NK-92 treated with Interleukin-12 subunit alpha and Interleukin-12 subunit beta, amount 100 ng/mL, for 24 hours (cell line): ENCODE measurements at places on chromosomes 4 and X.

DNA sequence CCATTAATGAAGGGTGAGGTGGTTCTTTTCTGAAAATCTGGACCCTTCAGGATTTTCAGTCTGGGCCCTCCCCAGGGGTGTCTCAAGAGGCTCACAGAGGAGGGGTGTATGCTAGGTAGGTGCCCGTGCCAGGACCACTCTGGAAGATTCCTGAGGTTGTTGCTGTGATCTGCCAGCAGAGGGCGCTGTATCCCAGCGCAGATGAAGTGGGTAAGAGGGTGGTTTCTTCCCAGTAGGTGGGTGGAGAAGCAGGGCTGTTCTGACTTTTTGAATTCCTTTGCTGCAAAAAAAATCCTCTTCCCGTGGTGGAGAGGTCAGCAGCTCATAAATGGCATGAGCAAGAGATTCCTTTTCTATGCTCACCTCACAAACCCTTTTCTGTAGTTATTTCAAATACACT is 51.1 kb downstream of the SCML1 start:
- DNase-seq, result no peak

DNA sequence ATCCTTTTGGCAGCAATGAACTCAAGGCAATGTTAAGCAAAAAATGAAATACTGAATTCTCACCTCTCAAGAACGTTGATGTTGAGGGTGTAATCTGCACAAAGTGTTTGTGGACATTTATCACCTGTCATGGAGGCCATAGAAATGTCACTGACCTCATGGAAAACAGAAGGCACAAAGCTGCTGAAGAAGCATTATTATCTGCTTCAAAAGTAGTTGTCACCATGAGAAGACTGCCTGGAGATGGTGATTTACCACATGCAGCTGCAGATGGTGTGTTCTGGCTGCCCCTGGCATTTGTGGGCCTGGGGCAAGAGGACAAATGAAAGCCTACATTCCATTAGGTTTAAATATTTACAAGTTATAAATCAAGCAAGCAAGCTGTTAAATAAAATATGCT is 116.8 kb upstream of the RPS6KA3 start:
- DNase-seq, result no peak

DNA sequence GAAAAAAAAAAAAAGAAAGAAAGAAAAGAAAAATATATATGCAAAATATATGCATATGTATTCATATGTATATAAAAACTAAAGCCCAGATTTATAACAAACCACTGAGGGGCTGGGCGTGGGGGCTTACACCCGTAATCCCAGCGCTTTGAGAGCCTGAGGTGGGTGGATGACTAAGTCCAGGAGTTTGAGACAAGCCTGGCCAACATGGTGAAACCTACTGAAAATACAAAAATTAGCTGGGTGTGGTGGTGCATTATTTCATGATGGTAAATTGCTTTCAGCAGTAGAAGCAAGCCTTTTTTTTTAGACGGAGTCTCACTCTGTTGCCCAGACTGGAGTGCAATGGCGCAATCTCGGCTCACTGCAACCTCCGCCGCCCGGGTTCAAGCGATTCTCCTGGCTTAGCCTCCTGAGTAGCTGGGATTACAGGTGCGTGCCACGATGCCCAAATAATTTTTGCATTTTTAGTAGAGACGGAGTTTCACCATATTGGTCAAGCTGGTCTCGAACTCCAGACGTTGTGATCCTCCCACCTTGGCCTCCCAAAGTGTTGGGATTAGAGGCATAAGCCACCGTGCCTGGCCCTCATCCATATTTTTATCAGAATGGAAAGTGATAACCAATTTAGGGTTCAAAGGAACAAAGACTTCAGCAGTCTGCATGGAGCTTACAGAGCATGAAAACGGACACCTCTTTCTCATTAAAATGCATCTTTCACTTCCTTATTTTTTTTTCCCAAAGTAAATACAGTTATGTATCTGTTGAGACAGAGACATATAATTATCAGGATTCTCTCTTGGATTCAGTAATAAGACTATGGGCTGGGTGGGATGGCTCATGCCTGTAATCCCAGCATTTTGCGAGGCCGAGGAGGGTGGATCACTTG is 27.7 kb upstream of the MOB1B start:
- DNase-seq, result no peak

DNA sequence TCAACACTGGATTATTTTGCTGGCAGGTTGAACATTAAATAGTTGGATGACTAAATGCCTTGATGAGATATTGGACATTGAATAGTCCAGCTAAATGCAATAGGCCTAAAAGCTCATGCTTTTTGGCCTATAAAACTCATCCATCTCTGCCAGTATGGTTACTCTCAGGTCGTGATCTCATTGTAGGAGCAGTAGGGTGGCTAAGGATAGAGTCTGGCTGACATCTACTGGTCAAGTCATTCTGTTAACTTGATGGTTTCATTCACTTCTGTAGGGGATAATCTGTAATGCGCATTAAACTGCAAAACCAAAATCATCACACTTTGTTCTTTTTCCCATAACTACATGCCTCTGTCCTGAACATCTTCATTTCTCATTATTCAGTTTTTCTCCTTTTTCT is 227.0 kb downstream of the DKK2 start:
- no peak for DNase-seq

- DNase-seq, result no peak
Observed at GRCh38 chr4:153931804-153932203, 142.9 kb upstream of the SFRP2 start.

- no peak for DNase-seq
Observed at GRCh38 chr4:185151296-185151695, 8.2 kb downstream of the SLC25A4 start.

- no peak for DNase-seq
Observed at GRCh38 chr4:41835321-41835995, 86.9 kb upstream of the PHOX2B start.

DNA sequence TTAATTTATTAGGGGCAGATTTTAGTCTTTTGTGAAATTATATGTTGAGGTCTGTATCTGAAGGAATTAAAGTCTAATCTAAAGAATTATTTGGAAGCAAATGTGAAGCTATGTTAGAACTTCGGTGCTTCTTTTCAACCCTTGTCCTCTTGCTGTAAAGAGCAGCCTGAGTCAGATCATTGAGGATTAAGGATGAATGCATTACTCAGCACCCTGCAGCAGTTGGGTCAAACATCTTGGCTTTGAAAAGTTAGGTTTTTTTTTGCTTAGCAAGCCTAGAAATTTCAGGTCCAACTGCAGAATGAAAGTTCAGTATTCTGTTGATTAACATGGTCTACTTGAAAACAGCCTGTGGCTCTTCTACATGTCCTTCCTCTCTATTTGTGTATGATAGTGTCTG is 57.6 kb downstream of the SLC4A4 start:
- no peak for DNase-seq

DNA sequence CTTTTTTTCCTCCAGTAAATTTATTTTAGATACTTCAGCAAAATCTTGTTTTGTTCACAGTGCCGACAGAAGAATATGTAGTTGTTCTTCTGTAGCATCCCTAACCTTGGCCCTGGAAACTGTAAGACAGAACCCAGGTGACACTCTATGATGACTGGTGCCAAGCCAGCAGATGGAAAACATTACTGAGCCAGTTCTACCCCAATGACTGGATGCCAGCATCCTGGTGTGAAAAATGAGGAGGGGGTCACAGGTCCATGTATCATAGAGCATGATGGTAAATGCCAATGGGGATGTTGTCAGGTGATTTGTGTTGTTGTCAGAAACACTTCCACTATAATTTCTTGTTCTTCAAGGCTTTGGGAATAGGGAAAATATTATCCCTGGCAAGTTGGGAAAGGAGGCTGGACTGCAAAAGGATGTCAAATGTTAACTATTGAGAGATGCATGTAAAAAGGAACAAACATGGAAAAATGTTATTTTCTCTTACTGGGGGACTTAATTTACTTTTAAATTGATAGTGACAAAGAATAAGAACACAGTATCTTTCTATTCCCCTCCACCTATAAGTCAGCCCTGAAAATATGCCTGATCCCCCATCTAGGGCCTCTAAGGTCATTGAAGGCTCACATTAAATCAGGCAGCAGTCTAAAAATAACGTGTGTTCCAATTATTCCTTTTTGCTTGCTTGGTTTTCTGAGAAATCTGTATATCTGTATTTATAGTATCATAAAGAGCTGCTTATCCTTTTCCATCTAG is 159.8 kb downstream of the RASL11B start:
- no peak for DNase-seq

GRCh38 chr4:37715889-37716402 is 29.8 kb upstream of the RELL1 start:
- no peak for DNase-seq

DNA sequence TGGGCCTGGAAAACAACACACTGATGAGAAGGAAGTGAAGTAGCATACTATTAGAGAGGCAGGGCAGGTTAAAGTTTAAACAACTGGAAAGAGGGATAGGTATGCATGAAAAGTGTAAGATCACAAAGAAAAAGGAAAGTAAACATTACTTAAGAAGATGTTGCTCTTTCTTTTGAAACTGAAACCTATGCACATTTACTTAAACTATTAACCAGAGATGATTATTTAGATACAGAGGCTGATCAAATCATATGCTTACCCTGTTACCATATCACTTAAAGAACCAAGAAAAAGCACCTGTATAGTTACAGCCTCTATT is 37.8 kb downstream of the NAP1L5 start:
- no peak for DNase-seq

- DNase-seq, result no peak
Observed at GRCh38 chr4:182197611-182198010, 45.6 kb upstream of the TENM3 start.

DNA sequence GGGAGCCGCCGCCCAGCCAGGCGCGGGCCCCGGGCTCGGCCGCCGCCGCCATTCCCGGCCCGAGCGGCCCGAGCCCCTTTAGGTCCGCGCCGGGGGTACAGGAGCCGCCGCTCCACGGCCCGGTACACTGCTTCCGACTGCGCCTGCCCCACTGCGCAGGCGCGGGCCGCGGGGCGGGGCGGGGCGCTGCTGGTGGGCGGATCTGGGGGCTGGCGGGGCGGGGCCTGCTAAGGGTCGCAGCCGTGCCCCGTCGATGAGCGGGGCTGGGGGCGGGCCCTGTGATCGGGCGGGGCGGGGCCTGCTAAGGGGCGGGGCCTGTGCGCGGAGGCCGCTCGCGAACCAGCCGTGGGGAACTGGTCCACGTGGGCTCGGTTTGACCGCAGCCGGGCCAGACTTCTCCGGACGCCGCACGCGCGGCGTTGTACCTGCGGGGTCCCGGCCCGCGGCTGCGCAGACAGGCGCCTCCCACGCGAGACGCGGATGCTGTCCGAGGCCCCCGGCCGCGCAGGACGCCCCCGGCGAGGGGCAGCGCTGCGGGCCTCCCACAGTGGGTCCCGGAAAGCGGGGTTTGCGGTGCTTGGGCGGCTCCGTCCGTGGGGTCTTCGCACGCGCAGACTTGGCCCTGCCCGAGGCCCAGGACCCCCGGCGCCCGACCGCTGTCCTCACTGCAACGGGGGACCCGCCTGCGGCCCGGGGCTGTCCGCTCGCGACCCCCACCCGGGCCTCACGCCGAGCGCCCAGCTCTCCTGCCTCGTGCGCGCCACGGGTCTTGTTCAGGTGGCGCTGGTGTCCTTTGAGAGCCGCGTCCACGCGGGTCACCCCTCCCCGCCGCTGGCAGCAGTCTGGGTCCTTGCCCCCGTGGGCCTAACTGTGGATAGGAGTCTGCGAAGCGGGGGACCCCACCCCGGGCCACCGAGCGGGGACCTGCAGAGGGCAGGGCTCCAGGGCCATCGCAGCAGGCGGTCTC is at the start of gene DGKQ:
DGKQ (minus strand) TSS at position 139 of the 967 bp plus-strand sequence; CDS start at position 52, 87 bp downstream.
- peak; percentile 50 for DNase-seq

GRCh38 chr4:78640714-78641113 is 89.1 kb downstream of the ANXA3 start:
- no peak for DNase-seq

DNA sequence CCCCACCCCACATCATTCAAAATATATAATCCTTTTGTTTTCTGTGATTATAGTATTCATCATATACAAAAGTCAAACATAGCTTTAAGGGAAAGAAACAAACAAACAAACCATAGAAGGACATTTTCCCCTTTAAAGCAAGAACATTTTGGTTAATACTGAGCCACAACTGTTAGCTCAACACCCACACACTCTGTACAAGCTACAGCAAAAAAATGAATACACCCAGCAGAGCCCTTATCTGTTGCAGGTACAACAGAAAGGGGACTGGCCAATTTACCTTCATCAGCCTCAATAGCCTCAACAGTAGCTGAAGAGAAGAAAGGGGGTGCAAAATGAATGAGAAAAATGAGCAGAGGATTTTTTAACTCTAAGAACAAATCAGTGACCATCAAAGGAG is 318.4 kb downstream of the PPP3CA start:
- DNase-seq, result no peak

GRCh38 chrX:19723427-19723826 is 164.0 kb downstream of the SH3KBP1 start:
- no peak for DNase-seq

DNA sequence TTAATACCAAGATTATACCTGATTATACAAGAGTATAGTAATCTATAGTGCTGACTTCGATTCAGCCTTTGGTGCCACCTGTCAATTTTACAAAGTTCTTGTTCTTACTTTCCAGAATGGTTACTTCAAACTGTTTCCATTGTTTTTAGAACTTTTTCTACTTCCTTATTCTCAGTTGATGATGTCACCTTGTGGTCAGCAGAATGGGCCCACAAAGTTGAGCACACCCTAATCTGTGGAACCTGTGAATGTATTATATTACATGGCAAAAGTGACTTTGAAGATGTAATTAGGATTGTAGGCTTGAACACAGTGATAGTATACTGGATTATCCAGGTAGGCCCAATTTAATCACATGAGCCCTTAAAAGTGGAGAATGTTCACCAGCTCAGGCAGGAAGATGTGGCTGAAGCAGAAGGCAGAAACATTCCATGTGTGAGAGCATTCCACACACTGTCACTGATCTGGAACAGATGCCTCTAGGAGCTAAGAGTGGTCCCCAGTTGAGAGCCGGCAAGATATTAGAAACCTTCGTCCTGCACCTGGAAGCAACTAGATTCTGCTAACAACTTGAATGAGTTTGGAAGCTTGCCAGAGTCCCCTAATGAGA is 6.3 kb upstream of the SGMS2 start:
- DNase-seq, result no peak

GRCh38 chr4:28883211-28883610 is 1837.0 kb upstream of the PCDH7 start:
- no peak for DNase-seq

DNA sequence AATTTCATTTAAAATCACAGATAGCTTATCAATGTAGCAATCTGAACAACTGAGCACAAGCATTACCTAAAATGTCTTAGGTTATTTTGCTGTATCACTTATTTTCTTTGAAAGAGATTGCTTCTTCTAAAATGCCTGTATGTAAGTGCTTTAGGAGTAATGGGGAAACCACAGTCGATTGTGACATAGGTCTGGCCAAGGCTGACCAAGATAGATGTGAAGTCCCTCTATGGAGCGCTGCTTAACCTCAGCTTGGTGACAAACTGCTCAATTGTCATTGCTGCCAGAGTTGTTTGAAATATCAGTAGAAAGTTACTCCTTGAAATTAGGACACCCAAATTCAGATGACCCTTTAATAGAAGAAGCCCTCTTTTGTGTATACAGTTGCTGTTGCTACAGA is 401.9 kb upstream of the NDST4 start:
- DNase-seq, result no peak
